Omental fat pad (tissue), 4 donors: ENCODE measurements at places on chromosomes 12 and 14. TPM values are rescaled to one million over a fixed set of nuclear protein-coding genes. Genes with fewer than 3 reads are reported as not detected.

DNA sequence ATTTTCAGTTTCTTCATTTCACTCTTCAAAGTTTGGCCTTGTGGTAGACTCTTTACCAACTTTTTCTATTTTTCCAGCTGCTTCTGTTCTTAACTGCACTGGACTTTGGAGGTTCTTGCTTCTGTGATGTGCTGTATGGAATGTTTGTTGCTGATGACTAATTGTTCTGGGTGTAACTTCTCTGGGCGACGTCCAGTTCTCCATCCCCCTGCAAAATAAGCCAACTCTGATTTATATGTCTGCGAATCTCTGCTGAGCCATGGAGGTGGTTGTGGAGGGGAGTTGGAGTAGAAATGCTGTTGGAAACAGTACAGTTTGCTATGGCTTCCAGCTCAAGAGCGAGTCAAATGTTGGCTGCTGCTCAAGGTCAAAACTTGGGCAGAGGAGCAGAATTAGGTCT is 113.9 kb upstream of the DYRK2 start:
- DNase-seq = no peak

- DNase-seq = no peak
Measured at GRCh38 chr14:79044894-79045624, 874.9 kb downstream of the NRXN3 start.

DNA sequence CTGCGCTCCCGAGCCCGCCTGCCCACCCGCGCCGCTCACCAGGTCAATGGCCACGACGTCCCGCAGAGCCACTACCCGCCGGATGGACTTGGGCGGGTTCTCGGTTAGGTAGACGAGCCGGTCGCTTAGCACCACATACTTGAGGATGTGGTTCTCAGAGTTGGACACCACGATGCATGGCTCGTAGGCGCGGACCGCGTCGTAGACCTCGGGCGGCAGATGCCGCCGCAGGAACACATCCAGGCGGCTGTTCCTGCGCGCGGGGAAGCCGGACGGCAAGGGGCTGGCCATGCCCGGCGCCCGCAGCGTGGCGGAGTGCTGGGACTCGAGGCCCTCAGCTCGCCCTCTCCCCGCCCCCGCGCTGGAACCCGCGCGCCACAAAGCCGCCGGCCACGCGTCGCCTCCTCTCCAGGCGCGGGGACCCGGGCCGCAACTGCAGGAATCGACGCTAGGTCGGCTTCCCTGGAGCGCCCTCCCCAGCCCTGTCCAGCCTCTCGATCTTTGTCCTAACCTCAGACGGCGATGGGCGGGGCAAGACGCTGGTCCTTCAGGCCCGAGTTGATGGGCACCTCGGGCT is at the start of gene C12orf56:
Gene C12orf56 (minus strand): TSS at position 484 of the 577 bp plus-strand sequence. CDS start 193 bp downstream, at position 291.
- DNase-seq = no peak

Gene NAA30
- total RNA-seq = 15.0 TPM

Gene ACTN1
- 128 TPM for total RNA-seq
